ENCODE measurements at places on chromosomes 3 and 15.

GRCh38 chr15:41899854-41900442 is 6.1 kb upstream of the SPTBN5 start:
- no peak for DNase-seq

- no peak for DNase-seq
Measured at GRCh38 chr3:108381529-108382140, 85.3 kb downstream of the HHLA2 start.

GRCh38 chr3:72816862-72817355 is 31.3 kb downstream of the SHQ1 start:
- no peak for DNase-seq

DNA sequence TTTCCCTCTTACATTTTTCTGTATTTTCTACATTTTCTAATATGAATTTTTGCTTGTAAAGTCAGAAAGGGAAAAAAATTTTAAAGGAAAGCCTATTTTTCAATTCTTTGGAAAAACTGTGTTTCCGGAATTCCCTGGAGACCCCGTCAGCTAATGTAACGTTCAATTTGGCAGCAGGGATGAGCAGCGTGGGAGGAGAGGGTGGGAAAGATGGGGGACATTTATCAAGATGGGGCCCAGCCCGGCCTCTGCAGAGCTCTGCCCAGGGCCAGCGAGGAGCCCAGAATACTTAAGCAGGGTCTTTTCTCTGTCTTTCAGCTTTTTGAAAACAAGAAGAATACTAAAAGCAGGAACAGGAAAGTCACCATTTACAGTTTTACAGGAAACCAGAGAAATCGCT is 129.0 kb downstream of the LRRK1 start:
- DNase-seq, result no peak

DNA sequence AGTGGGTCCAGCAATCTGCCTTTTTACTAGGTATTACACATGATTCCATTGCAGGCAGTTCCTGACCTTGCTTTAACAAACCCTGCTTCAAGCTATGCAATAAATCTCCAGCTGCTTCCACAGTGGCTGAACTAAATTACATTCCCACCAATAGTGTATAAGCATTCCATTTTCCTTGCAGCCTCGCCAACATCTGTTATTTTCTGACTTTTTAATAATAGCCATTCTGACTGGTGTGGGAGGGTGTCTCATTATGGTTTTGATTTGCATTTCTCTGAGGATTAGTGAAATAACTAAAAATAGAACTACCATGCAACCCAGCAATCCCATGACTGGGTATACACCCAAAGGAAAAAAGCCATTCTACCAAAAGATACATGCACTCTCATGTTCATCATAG is 36.4 kb upstream of the DNAJC13 start:
- DNase-seq, result no peak

GRCh38 chr15:29162411-29162810 is 107.2 kb downstream of the NSMCE3 start:
- DNase-seq, result no peak

- no peak for DNase-seq
Measured at GRCh38 chr3:4743371-4743770, 235.9 kb upstream of the BHLHE40 start.

DNA sequence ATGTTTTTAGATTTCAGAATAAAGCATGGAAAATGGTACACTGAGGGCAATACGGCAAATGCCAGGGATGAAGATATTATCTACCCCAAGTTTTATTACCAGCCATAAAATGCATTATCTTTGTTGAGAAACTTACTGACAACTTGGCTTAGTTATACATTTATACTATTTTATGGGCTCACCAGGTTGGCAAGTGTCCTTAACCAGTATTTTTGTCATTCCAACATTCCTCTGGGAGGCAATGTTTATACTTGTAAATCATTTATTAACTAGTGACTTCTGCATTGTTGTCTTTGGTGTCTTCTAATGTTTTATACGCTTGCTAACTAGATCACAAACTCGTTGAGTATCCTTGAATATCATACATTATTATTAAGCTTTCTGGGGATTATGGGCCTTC is 18.0 kb upstream of the ADGRG7 start:
- no peak for DNase-seq

- no peak for DNase-seq
Measured at GRCh38 chr15:46315434-46315833, 680.6 kb downstream of the SQOR start.

- no peak for DNase-seq
Measured at GRCh38 chr15:85769182-85769900, 25.4 kb downstream of the KLHL25 start.

- no peak for DNase-seq
Measured at GRCh38 chr15:31579976-31580375, 253.3 kb downstream of the KLF13 start.

- DNase-seq, result no peak
Measured at GRCh38 chr15:101092156-101092866, 159.5 kb downstream of the CHSY1 start.

DNA sequence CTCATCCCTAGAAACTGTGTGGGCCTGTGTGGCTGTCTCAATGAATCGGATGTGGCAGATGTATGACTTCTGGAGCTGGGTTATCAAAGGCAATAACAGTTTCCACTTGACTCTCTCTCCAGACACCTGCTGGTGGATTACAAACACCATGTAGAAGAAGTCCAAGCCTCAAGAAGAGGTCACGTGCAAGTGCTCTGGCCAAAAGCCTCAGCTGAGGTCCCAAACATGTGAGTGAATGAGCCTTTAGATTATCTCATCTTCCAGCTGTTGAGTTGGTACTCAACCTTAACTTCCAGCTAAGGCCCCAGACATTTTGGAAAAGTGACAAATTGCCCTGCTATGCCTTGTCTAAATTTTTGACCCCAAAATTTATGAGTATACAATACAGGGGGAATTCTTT is 42.7 kb upstream of the IL12A start:
- DNase-seq, result no peak

GRCh38 chr3:67704322-67704721 is 49.9 kb upstream of the SUCLG2 start:
- no peak for DNase-seq

DNA sequence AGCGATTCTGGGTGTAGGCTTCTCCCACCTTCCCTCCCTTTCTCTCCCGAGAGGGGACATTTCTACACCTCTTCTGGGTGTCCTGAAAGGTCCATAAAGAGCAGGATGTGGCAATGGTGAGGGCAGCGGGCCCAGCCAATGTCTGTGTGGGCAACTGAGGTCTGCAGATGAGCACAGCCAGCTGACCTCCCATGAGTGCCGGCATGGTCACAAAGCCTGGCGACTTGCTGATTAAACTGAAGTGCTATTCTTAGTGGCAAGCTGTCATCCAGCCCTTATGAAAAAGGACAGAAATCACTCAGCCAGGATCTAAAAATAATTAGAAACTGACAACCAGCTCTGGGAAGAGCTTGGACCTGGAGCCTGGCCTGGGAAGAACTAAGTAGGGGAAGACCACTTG is 124.3 kb upstream of the RGMA start:
- no peak for DNase-seq

DNA sequence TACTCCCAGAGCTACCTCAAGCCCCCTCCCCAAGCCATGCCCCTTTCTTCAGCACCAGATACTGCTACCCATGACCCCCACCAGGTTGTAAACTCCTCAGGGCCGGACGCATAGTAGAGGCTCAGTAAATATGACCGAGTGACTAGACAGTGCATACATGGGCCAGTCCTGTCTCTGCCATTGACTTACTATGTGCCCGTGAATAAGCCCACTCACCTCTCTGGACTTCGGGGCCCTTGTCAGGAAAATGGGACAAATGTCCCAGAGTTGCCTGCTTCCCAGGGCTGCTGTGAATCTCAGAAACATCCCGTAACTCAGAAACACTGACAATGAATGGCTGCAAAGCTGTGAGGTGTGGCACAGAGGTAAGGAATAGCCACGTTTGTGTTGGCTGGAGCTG is 48.2 kb upstream of the FGD5 start:
- DNase-seq, result no peak

- DNase-seq, result no peak
Measured at GRCh38 chr3:48422681-48423080, 7.2 kb downstream of the PLXNB1 start.

DNA sequence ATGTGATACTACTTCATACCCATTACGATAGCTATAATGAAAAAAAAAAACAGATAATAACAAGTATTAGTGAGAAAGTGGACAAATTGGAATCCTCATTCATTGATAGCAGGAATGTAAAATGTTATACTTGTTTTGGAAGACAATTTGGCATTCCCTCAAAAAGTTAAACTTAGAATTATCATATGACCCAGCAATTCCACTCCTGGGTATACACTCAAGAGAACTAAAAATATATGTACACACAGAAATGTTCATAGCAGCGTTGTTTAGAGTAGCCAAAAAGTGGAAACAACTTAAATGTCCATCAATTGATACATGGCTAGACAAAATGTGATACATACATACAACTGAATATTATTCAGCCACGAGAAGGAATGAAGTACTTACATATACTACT is 69.9 kb downstream of the PRICKLE2 start:
- no peak for DNase-seq

GRCh38 chr3:169564883-169565282 is 98.6 kb downstream of the MECOM start:
- DNase-seq, result no peak

- DNase-seq, result no peak
Measured at GRCh38 chr3:119595639-119596334, 1.9 kb upstream of the PLA1A start.

GRCh38 chr3:110193074-110193473 is 855.7 kb upstream of the DPPA4 start:
- DNase-seq, result no peak

DNA sequence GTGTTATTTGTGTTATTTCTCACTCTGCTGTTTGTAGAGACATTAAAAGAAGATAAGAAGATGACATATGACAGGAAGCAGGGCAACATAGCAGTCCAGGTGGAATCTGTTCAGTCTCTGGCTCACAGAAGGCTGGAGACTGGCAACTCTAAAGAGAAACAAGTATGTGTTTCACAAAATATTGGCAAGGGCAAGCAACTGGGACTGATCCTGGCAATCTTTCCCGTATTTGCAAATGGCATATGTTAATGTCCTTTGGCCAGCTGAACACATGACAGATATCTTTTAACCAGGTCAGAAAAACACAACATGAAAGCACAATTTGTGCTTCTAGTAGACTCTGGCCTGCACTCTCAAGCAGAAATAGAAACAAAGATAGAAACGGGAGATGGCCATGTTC is 1354.1 kb upstream of the EPHA6 start:
- no peak for DNase-seq

- DNase-seq, result no peak
Measured at GRCh38 chr15:58147171-58147611, 9.0 kb downstream of the AQP9 start.

DNA sequence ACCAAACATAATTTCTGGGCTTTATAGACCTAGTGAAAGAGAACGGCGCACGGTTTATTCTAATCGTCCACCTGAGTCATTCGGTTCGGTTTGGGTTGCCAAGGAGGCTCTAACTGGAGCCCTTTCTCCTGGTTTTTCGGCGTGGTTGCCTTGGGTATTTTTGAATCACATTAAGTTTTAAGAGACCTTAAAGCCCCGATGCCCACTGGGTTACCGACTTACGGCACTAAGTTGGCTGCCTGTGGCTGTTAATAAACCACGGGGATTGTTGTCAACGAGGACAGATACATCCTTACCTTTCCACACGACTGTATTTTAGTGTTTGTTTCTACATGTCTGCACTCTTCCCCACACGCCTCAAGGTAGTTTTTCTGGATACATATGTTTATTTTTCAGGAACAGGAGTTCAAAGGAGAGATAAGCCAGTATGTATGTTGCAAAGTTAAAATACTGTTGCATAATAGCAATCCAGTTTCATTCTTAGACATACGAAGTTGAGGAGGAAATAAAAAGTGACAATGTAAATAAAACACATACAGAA is 1.2 kb upstream of the ANP32A start:
- no peak for DNase-seq

DNA sequence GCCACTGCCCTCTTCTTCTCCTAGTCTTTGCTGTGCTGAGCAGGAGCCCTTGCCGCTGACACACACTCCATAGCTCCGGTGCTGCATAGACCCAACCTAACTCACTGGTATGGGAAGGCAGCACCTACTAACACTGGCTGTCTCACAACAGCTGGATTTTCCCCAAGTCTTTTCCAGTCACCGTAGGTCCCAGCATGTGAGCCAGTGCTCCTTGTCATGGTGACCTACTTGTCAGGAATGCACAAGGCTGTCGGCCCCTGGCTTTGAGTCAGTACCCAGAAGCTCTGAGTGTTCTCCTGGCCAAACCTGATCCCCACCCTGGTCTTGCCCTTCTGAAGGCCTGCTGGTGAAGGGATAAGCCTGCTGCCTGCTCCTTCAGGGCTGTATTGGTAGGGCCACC is 25.7 kb downstream of the AMOTL2 start:
- no peak for DNase-seq

- no peak for DNase-seq
Measured at GRCh38 chr3:117865338-117865737, 1155.8 kb downstream of the TUSC7 start.

Data from cortex of kidney (tissue), 1 donor.